ENCODE measurements at places on chromosomes 4 and X.

DNA sequence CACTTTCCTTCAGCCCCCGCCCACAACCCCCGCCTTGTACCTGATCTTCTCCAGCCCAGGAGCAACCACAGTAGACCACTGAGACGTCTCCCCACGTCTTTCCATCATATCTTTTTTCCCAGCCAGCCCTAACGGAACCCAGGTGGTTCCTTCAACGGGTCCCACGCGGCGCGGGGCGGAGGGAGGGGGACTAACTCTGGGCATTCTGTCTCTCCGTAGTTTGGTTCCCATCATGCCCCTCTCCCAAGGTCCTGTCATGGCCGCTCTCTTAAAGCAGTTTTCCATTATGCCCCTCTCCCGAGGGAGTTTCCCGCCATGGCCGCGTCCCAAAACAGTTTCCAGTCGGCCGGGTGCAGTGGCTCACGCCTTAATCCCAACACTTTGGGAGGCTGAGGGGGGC is 21.5 kb upstream of the TBL1X start:
- no peak for DNase-seq

DNA sequence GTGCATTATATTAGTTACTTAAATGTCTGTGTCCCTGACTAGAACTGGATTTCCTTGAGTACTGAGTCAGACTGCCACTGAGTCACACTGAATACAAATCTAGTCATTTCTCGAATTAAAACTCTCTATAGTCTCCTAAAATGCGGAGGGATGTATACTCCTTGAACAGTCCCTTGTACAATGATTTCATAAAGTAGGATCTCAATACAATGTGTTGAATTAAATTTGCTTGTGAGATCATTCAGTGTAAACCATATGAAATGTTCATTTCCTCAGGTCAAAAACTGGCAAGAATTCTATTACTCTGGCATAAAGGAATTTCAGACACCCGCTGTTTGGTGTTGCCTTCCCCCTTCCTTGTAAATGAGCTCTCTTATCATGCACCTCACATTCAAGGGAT is 17.5 kb upstream of the FAM241A start:
- DNase-seq = no peak

DNA sequence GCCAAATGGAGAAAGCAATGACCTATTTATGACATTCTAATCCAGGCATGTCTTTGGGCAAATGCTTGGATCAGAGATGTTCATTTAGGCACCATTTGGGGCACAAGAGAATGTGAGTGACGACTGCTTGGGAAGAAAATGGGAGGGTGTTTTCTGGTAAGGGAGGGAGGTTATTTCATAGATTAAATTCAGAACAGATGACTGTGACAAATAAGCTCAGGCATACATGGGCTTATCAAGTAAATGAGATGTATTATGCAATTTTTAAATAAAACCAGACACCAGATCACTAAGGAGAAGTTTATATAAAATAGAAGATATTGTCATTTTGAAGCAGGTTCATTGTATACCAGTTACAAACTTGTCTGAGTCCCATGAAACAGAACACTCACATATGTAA is 71.4 kb upstream of the UGT8 start:
- no peak for DNase-seq

DNA sequence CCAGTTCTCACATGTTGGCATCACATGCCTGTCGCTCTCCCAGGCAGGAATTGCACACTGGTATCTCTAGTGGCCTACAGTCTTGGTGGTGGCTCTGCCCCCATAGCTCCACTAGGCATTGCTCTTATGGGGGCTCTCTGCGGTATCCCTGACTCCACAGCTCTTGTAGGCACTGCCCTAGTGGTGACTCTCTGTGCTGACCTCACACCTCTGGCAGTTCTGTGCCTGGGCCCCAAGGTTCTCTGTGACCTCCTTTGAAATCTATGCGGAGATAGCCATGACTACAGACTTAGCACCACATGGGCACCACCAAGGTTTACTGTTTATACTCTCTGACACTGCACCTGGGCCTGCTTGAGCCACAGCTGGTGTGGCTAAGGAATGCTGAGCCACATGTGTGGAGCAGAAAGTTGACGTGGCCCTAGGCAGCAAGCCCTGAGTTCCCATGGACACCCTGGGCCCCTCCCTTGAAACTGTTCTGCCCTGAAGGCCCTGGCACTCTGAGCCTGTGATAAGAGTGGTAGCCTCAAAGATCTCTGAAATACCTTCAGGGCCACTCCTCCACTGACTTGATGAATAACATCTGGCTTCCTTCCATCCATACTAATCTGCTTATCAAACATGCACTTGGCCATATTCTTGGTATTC is 8.0 kb downstream of the SLC9B1 start:
- no peak for DNase-seq

- DNase-seq = no peak
Measured at GRCh38 chr4:128854433-128854832, 44.9 kb downstream of the JADE1 start.

DNA sequence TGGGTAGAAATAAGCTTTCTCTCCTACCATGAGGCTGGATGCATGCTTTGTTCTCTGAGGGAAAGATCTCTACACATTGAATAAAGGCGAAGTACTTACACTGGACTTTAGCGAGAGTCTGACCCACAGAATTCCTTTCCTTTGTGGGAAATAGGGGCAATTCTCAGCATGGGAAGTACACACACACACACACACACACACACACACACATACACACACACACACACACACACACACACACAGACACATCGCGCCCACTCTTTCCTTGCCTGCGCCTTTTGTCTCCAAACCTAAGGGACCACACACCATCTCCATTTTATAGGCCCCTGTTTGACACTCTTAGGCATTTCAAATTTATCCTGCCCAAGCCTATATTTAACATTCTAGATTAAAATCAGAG is 83.8 kb downstream of the LUZP4 start:
- DNase-seq = no peak

- DNase-seq = no peak
Measured at GRCh38 chr4:143858456-143858855, 46.9 kb downstream of the GYPE start.

DNA sequence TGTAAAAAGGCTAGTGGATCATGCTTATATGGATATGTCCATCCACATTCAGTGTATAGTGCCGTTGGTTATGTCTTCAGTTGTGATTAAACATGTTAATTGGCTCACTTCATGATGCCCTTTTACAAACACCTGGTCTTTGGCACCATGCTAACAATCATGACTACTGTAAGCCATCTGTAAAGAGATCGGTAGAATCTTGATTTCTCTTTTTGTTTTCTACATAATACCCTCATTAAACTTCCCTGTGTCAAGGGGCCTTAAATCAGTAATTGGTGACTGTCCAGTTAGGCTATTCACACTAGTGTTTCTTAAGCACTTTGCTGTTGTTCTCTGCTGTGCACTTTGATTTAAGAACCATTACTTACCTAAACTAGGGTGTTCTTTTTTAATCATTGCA is 475.2 kb downstream of the RPA4 start:
- DNase-seq = no peak

- DNase-seq = peak; percentile 7
Measured at GRCh38 chr4:84417997-84418709, 80.9 kb downstream of the NKX6-1 start.

DNA sequence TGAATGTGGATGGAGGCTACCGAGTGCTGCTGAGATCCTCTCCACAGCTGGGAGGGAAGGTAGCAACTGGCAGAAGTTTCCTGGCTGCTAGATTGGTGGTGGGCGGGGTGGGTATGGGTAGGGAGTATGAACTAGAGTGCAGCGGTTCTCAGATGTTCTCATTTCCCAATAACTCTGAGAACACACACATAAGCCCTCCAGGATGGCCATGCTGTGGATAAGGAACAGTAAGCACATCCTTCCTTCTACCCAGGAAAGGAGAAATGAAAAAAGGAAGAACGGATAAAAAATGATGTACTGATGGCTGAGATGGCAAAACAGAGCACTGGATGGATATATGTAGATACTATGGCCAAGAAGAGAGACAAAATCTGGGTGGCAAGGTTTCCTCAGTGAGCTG is 116.0 kb downstream of the ZNF827 start:
- DNase-seq = no peak

DNA sequence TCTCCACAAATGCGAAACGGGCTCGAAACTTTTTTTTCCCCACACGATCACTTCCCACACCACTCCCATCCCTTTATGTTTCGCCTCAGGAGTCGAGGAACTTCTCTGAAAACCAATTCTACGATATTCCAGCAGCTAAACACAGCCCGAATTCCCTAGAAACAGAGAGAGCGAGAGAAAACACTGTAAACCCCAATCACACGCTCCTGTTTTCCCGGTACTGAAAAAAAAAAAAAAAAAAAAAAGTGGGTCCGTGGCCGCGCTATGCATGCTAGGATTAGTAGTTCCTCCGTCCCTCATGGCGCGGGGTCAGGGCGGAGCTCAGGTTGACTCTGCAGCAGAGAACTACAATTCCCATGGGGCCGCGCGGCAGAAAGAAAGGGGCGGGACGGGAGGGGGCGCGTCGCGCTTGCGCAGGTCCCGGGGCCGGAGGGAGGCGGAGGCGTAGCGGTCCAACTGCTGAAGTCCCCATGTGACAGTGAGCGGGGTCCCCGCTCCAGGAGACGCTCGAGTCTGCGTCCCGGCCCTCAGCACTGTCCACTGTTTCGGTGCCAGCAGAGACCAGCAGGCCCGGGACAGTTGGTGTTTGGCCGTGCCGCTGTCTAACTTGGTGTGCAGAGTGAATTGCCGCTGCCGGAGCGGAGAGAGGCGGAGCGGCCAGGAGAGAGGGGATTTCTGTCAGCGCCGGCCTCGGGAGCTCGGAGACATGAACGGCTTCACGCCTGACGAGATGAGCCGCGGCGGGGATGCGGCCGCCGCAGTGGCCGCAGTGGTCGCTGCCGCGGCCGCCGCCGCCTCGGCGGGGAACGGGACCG is at the start of gene SAP30:
SAP30 (plus strand) TSS at position 478 of the 815 bp plus-strand sequence; CDS start at position 707, 229 bp downstream.
- DNase-seq = peak; percentile 92

DNA sequence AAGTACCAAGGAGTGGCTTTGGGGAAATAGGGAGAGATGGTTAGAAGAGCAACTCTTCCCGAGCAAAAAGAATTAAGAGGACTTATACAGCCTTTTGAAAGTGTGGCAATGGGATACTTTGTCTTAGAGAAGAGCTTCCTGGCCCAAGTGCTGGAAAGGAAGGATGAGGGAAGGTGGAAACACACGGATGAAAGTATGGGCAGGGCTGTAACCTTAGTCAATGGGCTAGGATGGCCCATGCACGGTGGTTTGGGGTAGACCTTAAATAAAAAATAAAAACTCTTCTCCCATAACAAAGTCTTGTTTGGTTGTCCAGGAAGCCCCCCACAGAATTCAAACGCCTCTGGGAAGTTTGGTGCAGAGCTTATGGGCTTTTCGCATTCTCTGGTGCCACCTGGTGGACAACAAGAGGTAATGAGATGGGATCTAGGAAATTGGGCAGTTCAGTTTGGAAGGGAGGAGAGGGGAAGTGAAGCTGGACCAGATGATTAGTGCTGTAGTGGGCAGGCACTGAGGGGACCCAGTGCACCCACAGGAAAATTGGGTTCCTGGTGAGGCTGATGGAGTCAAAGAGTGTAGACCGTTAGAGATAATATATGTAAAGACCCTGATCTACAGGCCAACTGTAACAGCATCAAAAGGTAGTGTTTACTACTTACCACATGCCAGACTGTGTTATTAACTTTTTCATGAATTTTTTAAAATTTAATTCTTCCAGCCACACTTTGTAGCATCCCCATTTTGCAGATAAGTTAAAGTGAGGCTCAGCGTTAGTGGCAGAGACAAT is 13.8 kb upstream of the ENOX2 start:
- peak; percentile 58 for DNase-seq

DNA sequence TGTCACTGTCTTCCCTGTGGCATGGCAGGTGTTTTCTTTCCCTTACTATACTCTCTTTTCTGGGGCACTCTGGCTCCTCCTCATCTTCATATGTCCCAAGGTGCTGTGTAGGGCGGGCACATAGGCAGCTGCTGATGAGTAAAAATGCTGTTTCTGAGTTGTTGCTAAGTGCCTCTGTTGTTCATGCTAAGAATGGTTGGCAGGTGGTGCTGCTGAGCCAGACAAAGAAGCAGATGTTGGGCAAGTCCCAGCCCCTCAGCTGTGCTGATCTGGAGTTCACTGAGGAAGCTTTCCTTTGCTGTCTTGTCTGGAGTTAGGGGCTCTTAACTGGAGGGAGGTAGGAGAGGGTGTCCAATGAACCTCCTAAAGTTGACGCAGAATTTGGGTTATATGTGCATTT is 40.6 kb downstream of the HADH start:
- peak; percentile 35 for DNase-seq

DNA sequence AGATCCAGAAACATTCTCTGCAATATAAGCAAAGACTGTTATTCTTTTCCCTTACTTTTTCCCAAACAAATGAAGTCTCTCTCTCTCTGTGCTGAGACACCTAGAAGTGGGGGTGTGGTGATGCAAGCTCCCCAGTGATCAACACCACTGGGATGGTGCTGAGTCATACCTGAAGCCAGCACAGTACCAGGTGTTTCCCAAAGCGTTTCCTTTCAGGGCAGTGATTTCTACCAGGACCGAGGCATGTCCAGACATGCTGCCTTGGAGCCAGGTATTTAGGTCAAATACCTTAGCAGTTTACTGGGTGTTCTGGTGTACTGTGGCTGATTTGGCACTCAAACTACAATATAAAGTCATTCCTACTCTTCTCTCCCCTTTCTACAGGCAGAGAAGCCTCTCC is 726.5 kb downstream of the FAM133A start:
- DNase-seq = no peak
